ENCODE measurements at places on chromosomes 5 and 9.
A peak's percentile ranks its signal among the peaks of the same experiment; 100 is the strongest.

- DNase-seq: peak; percentile 62
Observed at GRCh38 chr9:18472841-18473251, 1.1 kb upstream of the ADAMTSL1 start.

DNA sequence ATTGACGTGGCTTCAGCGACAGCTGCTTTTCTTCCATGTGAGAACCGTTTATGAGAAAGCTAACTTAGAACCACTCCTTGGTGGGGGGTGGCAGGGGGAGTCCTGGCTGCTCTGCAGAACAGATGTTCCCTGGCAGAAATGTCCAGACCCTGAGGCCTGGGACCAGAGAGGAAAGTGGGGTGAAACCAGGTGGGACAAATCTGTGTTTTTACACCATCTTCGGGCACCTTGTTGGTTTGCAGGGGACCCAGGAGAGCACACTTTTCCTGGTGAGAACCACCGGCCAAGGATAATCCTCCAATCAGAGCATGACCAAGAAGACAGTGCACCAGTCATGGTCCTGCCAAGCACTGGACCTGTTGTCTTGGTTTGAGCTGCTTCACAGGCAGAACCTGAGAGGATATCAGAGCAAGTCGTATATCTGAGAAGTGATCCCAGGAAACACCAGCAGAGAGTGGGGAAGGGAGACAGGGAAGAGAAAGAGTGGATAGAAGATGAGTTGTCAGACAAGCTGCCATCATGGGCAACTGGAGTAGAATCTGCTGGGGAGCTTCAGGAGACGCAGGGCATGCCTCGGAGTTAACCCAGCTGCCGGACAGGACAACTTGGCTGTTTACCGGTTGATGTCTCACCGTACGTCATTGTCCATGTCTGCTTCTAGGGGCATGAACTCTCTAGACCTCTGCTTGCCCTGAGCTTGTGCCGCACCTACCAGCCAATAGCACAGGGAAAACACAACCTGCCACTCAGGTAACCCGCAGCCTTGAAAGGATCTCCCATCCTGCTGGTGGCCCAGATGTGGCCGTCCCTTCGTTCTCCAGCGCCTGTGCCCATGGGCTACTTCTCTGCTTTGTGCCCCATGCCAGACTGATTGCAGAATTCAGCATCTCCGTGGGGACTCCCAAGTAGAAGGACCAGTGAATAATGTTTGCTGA lies 178.4 kb upstream of the MVB12B start:
- DNase-seq: no peak

GRCh38 chr5:139369181-139369580 lies 13.9 kb downstream of the SLC23A1 start:
- DNase-seq: no peak

GRCh38 chr5:95901676-95902627 lies 59.7 kb downstream of the ELL2 start:
- DNase-seq: peak; percentile 53

GRCh38 chr5:54022223-54022622 lies 288.1 kb downstream of the ARL15 start:
- DNase-seq: no peak

GRCh38 chr5:33885679-33886078 lies 6.1 kb downstream of the ADAMTS12 start:
- DNase-seq: no peak

DNA sequence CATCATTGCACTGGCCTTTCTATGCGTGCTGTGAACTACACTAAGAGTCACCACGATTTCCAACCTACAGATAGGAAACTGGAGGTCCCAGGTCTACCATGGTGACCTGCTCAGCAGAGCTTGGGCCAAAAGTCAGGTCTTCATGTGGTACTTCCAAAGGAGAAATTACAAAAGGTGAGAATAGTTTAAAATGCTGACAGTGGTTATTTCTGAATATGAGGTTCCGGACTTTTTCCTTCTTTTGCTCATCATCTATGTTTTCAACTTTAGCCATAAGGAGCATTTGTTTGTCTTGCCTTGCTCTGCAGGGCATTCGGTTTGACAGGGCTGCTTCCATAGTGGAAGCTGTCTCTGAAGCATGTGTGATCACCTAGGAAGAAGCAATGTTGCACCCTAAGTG lies 282.1 kb upstream of the IRX1 start:
- DNase-seq: no peak

- no peak for DNase-seq
Observed at GRCh38 chr9:93890436-93890935, 64.7 kb downstream of the BARX1 start.

DNA sequence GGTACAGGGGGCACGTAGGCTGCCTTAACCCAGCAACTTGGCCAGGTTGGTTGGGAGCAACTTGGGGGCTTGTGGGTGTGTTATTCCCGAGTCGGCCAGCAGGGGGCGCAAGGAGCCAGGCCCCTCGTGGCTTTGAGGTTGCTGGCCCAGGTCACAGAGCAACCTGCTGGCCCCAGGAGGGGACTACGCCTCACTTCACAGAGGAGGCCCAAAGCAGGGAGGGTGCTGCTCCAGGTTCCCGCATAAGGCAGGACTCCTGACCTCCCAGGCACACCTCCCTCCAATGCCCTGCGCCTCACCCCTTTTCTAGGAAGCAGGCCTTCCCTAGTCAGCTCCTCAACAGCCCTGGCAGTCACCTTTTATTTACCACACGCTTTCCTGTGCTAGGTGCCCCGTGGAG lies 18.1 kb downstream of the KYAT1 start:
- peak; percentile 80 for DNase-seq

- no peak for DNase-seq
Observed at GRCh38 chr5:96337048-96337781, 95.8 kb downstream of the PCSK1 start.

DNA sequence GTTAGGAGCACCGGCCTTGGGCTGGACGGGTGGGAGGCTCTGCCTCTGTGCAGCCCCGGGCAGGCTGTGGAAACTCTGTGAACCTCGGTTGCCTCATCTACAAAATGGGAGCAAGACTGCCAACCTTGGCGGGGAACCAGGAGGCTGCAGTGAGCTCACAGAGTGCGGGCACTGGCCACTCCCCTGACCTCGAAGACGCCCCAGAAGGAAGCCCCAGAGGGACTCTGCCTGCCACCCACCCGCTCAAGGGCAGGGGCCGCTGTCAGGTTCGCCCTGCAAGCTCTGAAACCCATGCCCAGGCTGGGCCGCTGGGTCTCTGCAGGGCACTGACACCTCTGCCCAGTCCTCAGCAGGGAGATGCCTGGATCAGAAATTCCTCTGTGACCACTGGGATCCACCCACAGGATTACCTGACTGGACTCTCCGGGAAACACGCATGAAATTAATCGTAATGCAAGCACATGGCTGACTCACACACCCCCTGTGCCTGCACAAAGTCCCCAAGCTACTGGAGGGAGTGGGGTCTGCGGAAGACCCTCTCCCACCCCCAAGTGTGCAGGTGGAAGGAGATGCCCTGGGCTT lies 7.4 kb downstream of the CCDC187 start:
- DNase-seq: no peak

DNA sequence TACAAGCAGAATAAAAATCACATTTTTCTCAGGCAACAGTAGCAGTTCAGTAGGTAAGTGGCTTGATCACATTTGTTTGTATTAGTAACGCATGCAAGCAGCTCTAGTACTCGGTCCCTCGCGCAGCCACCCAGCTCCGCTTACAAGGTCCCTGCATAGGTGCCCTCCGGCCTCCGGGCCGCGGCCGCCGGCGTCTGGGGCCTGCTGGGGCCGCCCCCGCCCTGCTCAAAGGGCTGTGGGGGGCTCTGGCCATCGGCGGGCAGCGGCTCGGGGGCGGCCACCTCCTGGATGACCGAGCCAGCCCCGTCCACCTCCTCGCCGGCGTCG lies 50.2 kb upstream of the UBAC1 start:
- no peak for DNase-seq

- no peak for DNase-seq
Observed at GRCh38 chr9:292915-293314, 78.2 kb downstream of the DOCK8 start.

DNA sequence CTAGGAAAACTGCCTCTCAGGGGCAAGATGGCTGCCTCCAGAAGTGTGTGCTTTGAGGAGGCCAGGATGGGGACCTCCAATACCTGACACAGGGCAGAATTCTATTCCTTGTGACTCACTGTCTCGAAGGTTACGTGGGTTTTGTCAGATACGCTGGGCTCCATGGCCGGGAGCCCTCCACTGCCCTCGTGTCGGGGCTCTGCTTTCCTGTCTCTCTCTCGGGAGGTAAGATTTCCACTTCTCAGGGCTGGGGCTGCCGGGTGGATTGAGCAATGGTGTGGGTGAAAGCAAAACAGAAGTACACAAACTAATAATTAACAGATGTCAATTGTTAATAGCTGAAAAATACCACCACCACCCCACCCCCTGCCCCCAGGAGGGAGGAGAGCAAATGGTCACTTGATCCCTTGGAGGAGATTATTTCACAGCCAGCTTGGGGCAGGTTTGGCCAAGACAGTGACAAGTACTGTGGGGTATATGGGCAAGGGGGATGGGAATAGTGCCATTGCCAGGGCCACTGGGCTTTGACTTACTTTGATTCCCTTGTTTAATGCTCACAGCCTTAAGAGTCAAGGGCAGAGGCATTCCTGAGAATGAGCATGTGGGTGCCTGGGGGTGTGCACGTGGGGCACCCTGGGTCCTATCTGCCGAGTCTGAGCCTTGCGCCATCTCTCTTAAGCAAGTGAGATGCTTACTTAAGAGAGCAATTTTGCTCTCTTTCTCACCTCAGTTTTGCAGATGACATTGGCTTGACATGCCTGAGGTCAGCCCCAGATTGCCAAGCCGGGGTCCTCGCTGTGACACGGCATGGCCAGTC lies 28.8 kb upstream of the DAB2IP start:
- no peak for DNase-seq

DNA sequence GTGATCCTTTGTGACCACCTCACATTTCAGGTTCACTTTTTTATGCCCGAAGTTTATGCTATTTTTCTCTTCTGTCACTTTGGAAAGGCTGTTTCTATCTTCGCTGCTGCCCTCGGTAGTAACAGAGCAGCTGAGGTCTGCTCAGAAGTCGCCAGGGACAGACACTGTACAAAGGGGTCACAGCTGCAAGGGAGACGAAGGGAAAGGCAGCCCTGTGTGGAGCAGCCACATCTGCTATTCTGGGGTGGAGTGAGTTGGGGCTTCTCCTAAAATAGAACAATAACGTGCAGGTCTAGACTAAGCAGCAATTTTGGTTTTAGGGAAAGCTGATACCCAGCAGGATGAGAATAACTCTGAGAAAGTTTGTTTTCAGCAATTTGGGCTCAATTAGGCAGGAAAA lies 72.5 kb downstream of the ACTL7B start:
- DNase-seq: peak; percentile 6

GRCh38 chr5:110362261-110362660 lies 364.2 kb downstream of the TMEM232 start:
- DNase-seq: no peak

DNA sequence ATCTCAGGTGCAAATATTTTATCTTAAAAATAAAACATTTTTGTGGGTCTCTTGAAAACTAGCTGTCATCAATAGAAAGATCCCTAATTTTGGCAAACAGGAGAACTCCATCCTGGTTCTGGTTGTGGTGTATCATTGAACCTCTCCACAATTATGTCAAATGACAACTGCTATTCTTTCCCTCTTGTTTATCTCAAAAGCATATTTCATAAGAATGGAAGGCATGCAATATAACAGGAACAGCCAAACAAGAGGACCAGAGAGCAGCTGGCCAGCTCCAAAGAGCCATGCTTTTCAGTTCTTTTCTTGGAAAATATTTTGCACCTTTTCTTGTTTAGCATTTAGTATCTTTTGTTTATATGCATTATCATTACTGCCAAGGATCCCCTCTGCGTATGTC lies 125.4 kb downstream of the ADAMTS6 start:
- peak; percentile 18 for DNase-seq

DNA sequence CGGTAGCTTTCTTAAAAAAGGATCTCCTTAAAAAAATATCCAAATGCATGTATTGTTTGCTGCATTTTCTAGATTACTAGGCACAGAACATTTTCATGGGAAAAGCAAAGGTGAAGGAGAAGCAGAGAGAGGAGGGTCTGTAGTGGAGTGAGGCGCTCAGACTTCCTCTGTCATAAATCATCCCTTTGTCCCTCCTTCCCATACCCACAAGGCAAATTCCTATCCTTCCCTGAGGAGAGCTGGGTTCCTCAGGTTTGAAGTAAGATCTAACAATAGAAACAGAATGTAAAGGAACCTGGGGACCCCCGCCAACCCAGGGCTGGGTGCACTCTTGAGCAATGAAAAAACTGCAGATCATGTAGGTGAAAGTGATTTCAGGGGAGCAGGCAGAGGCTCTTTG lies 149.2 kb upstream of the ANKH start:
- no peak for DNase-seq

GRCh38 chr9:899440-900184 lies 58.1 kb downstream of the DMRT1 start:
- DNase-seq: no peak

- no peak for DNase-seq
Observed at GRCh38 chr5:61657686-61658085, 325.6 kb downstream of the ZSWIM6 start.

DNA sequence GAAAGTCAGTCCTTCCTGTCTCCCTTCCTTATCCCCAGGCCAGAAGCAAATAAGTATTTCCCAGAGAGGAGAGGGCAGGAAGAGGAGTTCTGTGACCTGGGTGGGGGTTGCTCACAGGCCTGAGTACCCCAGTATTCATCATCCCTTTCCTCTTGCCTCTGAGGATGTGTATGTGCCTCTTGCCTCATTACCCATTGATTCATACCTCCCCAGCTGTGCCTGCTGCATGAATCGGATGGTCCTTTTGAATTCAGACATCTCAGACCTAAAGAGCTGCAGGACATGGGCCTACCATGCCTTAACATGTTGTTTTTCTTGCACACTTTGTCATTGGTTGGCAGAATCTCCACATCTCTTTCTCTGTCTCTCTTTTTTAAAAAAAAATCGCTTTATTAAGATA lies 112.8 kb upstream of the SHB start:
- DNase-seq: no peak

DNA sequence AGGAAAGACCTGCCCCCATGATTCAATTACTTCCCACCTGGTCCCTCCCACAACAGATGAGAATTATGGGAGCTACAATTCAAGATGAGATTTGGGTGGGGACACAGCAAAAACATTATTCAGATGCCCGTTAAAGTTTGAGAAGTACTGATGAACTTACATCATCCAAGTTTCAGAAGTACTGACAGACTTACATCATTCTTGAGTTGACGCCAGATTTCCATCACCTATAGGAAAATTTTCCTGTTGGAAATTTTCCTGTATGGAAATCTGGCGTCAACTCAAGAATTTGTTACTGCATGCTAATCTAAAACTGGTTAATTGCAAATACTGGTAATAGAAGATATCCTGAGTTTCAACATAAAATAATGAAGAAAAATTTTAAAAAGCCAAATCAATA lies 975.9 kb downstream of the MAT2B start:
- DNase-seq: no peak

DNA sequence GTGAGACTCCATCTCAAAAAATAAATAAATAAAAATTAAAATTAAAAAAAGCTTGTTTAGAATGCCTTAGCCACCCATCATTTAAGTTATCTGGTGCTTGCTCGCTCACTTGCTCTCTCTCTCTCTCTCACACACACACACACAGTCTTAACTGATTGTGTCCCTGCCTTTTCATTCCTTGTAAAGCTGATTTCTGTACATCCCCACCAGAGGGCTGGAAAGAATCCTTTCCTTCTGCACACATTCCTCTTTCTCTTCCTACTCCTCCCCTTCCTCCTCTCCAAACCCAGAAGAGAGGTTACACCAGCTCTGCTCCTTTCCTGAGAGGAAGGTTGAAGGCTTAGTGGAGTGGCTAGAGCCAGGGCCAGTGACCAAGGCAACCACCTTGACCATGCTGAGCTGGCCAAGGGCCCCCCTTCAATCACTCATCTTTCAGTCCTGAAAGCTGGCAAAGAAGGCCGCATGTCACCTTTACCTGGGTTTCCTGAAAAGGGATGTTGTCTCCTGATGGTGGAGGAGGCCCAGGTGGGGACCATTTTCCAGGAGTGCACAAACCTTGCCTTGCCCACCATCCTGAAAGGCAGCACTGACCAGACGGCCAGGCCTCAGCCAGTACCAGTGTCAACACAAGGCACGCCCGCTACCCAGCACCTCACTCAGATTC lies 25.6 kb downstream of the STK10 start:
- peak; percentile 69 for DNase-seq
